ENCODE measurements at places on chromosomes 11 and 22. TPM values are rescaled to one million over a fixed set of nuclear protein-coding genes. Genes with fewer than 3 reads are reported as not detected.

The ASCL2 gene
- not detected for total RNA-seq

- no peak for DNase-seq
Measured at GRCh38 chr11:73053964-73054363, 88.2 kb downstream of the FCHSD2 start.

The OR4C16 gene
- not detected for total RNA-seq

- peak; percentile 76 for DNase-seq
Measured at GRCh38 chr22:46842606-46843005, 80.2 kb downstream of the TBC1D22A start.

- peak; percentile 71 for DNase-seq
Measured at GRCh38 chr11:125072218-125072960, 9.3 kb downstream of the SLC37A2 start.

GRCh38 chr11:64667154-64667745 lies 55.7 kb downstream of the NRXN2 start:
- DNase-seq, result no peak

DNA sequence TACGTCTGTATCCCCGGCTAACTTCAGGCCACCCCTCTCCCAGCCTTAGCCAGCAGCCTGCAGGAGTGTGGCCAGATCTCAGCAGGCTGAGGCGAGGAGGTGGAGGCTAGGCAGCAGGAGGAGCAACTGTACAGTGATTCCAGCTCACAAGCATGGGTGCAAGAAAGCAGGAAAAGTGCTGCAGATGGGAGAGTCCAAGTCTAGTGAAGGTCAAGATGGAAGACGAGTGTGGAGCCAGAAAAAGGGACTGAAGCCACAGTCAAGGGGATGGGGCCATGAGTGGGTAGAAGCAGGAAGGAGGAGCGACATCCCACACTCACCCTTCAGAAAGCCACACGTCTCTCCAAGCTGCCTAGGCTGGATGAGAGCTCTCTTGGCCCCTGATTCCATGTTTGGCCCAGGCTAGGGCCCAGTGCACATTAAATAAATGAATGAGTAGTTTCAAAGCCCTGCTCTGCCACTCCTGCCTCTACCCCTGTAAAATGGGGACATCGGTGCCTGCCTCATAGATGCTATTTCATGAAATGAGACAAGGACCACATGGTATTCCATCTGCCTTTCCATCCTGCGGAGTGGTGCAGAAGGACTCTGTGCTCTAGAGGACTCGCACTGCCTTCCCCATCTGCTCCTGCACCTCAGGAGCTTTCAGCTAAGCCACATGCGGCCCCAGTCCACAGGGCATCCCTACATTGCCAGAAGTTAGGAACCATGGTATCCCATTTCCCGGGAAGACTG lies 2.9 kb downstream of the YDJC start:
- DNase-seq, result no peak

The C11orf16 gene
- not detected for total RNA-seq

DNA sequence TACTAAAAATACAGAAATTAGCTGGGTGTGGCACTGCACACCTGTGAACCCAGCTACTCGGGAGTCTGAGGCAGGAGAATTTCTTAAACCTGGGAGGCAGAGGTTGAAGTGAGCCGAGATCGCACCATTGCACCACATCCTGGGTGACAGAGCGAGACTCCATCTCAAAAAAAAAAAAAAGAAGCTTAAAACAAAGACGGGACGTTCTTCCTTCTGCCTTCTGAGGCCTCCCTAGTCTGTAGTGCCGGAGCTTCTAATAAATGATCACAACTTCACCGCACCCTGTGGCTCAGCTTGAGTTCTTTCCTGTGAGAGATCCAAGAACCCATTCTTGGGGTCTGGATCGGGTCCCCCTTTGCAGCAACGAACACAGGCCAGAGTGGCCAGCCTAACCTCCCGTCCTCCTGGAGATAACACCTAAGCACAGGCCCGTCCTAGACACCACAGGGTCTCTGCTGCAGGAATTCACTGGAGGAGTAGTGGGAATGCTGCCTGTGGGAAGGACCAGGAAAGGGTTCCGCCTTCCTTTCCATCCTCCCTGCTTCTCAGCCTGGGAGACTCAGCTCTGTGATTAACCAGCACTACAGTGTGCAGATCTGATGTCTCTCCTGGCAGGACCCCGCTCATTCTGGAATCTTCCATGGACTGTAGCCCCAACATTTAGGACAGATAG lies 2.2 kb upstream of the APOBEC3H start:
- no peak for DNase-seq

GRCh38 chr11:27130806-27131205 lies 90.2 kb downstream of the BBOX1 start:
- no peak for DNase-seq

- DNase-seq, result peak; percentile 50
Measured at GRCh38 chr22:28016781-28017557, 97.9 kb upstream of the PITPNB start.

- no peak for DNase-seq
Measured at GRCh38 chr22:25900880-25901279, 158.9 kb downstream of the MYO18B start.

DNA sequence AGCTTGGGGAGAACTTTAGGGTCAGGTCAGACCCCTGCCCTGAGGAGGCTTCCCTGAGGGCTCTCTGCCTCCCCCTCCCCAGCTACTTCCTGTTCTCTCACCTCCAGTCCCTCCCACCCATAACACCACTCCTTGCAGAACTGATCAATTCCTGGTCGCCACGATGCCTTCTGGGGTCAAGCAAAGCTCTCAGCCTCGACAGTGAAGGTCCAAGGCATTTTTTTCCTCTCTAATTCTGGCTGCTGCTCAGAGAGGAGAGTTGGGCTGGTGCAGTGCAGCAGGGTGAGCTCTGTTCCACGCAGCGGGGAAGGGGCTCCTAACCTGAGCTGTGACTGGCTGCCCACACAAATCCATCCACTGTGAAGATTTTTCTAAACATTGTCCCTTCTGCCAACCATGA lies 628.4 kb downstream of the BRD1 start:
- peak; percentile 20 for DNase-seq

GRCh38 chr11:114008331-114008730 lies 33.4 kb downstream of the HTR3A start:
- DNase-seq, result no peak

GRCh38 chr11:33534575-33534974 lies 166.1 kb downstream of the C11orf91 start:
- DNase-seq, result no peak

The GGTLC2 gene
- total RNA-seq, result not detected

The SCUBE2 gene
- 17.4 TPM for total RNA-seq

DNA sequence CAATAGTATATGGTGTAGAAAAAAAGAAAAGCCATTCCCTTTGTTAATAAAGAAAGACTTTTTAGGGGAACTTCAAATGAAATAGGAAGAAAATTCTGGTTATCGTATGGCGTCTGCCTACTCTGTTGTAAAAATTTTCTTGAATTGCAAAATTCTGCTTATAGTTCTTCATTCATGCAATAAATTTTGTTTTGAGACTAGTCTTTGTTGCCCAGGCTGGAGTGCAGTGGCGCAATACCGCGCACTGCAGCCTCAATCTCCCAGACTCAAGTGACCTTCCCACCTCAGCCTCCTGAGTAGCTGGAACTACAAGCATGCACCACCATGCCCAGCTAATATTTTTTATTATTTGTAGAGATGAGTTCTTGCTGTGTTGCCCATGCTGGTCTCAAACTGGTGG lies 5.8 kb downstream of the DDIAS start:
- DNase-seq, result no peak

The KCTD14 gene
- 2.5 TPM for total RNA-seq

- no peak for DNase-seq
Measured at GRCh38 chr22:40690370-40690769, 11.1 kb downstream of the MCHR1 start.

DNA sequence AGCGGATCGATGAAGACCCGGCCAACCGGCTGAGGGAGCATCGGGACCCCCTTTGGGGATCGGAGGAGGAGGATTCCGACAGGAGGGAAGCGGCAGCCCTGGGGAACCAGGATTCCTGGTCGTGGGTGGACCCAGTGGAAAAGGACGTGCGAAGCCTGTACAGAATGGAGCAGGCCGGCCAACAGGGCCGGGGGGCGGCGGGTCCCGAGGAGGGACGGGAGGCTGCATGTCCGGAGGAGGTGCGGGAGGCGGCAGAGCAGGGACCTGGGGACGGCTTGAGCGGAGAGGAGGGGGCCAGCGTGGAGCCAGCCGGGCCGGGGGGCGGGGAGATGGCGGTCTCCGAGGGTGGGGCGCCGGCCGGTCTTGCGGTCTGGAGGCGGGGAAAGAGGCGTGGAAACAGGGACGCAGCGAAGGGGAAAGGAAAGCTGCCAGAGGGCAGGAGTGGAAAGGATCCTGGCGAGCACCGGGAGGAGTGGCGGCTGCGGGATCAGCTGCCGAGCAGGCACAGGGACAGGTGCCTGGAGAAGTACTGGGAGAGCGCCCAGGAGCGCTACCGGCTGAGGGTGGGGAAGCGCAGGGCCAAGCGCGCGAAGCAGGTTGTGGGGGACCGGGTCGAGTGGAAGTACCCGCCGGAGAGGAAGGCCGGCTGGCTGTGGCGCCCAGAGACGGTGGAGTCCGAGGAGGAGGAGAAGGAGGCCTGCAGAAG lies at the start of gene ANO5:
ANO5 (plus strand) TSS at position 444 of the 706 bp plus-strand sequence. CDS start 408 bp downstream, outside the sequence.
- peak; percentile 81 for DNase-seq

The OVOL1 gene
- not detected for total RNA-seq

DNA sequence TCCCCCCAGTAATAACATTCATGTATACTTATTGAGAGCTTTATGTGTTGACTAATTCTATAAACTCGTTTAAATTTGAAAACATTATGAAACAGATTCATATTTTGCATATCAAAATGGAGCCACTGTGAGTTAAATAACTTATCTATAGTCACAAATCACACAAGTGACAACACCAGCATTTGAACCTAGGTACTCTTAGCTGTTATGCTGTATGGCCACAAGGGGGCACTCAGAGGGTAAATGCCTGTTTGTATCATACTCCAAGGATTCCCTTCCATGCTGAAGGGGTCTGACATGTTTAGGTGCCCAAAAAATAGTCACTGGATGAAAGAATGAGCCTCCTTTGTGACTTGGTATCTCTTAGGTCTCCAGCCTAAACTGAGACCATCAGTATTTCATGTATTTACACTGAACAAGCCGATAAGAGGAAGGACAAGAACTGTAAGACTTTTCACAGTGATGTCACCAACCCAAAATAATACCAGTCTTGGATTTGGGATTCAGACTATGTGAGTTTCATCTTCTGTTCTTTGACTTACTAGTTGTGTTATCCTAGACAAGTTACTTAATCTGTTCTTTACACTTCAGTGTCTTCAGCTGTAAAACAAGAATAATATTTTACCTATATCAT lies 12.2 kb upstream of the OR52D1 start:
- no peak for DNase-seq

GRCh38 chr11:134725211-134725610 lies 313.2 kb upstream of the B3GAT1 start:
- DNase-seq, result no peak

GRCh38 chr11:55701429-55701828 lies 39.4 kb downstream of the OR4C6 start:
- peak; percentile 46 for DNase-seq

The PRPF19 gene
- total RNA-seq, result 37.1 TPM

The POGLUT3 gene
- total RNA-seq, result 23.7 TPM

The SLN gene
- total RNA-seq, result not detected

DNA sequence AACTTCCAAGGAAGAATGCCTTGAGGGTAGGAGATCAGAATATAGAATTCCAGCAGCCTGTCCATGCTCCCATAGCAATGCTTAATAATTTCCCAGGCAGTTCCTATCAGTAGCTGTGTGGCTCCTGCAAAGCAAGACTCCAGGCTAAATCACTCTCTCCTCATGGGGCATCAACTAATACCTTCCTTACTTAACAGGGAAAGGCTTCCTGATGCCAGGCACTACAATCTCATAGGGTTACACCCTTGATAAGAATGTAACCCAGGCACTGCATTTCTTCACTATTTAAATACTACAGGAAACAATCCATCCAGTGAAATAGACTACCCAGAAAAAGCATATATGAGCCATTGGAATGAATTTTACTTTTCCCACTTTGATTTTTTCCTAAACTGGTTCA lies 615.0 kb upstream of the ARHGAP42 start:
- DNase-seq, result no peak

- DNase-seq, result no peak
Measured at GRCh38 chr11:130006929-130007328, 4.3 kb upstream of the PRDM10 start.

- no peak for DNase-seq
Measured at GRCh38 chr11:69868006-69868810, 49.0 kb upstream of the FGF3 start.

DNA sequence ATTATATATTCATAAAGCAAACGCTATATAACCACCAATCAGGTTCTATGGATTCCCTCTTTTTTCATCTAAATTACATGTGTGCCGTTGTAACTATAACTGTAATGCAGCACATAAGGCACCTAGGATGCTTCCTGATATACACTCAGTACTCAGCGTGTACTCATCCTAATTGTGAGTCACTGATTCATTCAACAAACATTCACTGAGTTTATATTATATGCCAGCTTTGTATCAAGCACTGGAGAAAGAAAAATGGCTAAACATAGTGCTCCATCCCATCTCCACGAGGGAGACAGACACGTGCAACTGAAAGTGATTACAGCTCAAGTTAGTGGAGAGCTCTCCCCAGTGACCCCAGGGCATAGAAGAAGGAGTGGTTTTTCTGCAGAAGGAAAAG lies 49.9 kb upstream of the SYN3 start:
- DNase-seq, result no peak

- DNase-seq, result no peak
Measured at GRCh38 chr11:3859373-3859881, 4.0 kb downstream of the STIM1 start.

The LRRC10B gene
- total RNA-seq, result 4.4 TPM

Measured in sigmoid colon (tissue), 7 donors.